Esophagus squamous epithelium (tissue), 5 donors: ENCODE measurements at places on chromosomes 2 and 18.
A peak's percentile ranks its signal among the peaks of the same experiment; 100 is the strongest.

DNA sequence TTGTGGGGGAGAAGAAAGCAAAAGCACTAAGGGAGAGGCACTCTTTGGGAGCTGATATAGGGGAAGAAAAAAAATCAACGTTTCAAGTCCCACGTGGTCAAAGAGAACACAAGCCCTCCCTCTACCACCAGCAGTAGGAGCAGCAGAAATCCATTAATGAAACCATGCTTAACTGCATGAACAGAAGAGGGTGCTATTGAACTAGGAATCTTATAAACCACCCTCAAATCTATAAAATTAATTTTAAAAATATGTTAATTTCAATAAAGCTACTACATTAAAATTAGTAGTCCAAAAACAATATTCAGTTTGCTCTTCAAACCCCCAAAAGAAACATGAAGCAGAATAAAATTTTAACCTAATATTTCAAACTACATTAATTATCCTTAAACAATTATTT, 147.8 kb downstream of the TMEM18 start:
- no peaks in the 10 kb centered on the region for H3K27me3 ChIP-seq
- H3K4me1 ChIP-seq = no peaks in the 10 kb centered on the region
- DNase-seq = no peak

DNA sequence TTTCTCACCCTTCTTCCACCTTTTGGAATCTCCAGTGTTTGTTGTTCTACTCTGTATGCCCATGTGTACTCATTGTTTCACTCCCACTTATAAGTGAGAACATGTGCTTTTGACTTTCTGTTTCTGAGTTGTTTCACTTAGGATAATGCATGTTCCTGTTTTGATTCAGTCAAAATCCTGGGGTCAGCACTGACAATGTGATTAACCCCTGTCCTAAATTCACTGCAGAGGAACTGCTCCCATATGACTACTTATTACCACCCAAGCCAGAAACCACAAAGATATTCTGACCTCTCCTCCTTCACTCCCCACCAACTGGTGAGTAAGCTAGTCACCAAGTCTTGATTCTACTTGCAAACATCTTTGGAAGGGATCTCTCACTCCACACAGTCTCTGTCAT, 251.4 kb upstream of the TCF4 start:
- DNase-seq = no peak
- no peaks in the 10 kb centered on the region for H3K27me3 ChIP-seq
- no peak overlapping the region for H3K27ac ChIP-seq

- no peak for DNase-seq
- H3K27me3 ChIP-seq = no peaks in the 10 kb centered on the region
- H3K36me3 ChIP-seq = no peaks in the 10 kb centered on the region
- no peak overlapping the region for H3K4me3 ChIP-seq
- peaks cover 7% of the 10 kb centered on the region for H3K4me1 ChIP-seq
Measured at GRCh38 chr18:57942493-57942892, 101.5 kb upstream of the NEDD4L start.

DNA sequence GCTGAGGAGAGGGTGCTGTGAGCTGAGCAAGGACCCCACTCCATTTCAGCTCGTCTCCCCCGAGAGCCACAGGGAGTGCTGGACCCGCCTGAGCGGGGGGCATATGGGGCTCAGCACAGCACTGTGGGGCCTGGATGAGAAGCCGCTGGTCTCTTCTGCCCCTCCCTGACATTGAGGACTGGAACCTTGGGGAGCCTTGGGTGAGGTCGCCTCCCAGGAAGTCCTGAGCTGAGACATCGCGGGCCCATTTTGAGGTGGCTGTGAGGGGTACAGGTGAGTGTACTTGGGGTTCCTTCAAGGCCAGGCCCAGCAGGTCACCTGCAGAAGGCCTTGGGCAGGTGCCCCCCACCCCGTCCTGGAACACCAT, 3.1 kb upstream of the AQP12A start:
- no peaks in the 10 kb centered on the region for H3K4me1 ChIP-seq
- no peaks in the 10 kb centered on the region for H3K27me3 ChIP-seq
- no peak overlapping the region for H3K27ac ChIP-seq
- no peaks in the 10 kb centered on the region for H3K36me3 ChIP-seq
- no peak for DNase-seq

GRCh38 chr18:57767259-57768050, 35.7 kb downstream of the ATP8B1 start:
- peaks cover 53% of the 10 kb centered on the region for H3K4me1 ChIP-seq
- H3K27ac ChIP-seq = peak overlapping the region; percentile 76

DNA sequence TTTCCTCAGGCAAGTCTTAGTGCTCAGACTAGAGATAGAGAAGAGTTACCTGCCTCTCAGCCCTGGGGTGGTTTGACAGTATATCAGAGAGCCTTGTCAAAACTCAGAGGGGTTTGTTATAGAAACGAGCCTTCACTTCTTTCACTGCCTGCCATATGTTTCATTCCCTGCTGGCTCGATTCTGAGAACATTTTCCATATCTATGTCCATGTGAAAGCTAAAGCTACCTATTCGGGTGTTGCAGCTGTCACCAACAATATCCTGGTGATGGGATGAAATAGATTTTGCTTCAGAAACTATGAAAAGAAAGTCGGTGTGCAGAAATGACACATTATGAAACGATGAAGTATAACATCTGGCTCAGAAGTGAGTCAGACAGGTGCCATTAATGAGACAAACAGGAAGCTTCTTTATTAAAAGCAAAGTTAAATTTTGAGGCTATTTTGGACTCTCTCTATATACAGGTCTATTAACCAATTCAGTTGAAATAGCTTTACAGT, 56.1 kb upstream of the TANK start:
- no peak overlapping the region for H3K27ac ChIP-seq
- no peaks in the 10 kb centered on the region for H3K27me3 ChIP-seq
- H3K4me3 ChIP-seq = no peak overlapping the region
- H3K36me3 ChIP-seq = no peaks in the 10 kb centered on the region
- DNase-seq = no peak
- H3K4me1 ChIP-seq = peaks cover 28% of the 10 kb centered on the region
